ENCODE measurements at places on chromosomes 13 and 19.

DNA sequence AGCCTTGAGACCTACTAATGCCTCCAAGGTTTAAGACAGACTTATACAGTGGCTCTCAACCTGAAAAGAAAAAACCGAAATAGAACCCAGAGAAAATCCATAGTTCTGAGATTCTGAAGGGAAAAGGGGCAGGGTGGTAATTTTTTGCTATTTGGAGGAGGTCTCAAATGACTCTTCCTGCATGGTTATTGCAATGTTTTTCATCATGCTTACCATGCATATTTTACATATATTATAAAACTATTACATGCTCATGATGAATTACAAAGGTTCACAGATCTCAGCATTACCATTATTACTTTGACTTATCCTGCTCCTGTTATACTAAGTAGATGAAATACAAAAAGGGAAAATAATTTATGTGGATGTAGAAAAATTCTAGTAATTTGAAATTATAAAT, 47.6 kb downstream of the N4BP2L2 start:
- no peak for DNase-seq

GRCh38 chr19:14118165-14119051, 846 bp upstream of the PRKACA start:
- DNase-seq = no peak

GRCh38 chr19:6076675-6077463, 33.4 kb downstream of the RFX2 start:
- no peak for DNase-seq

- DNase-seq = no peak
Measured at GRCh38 chr13:75302071-75302698, 179.8 kb downstream of the TBC1D4 start.

DNA sequence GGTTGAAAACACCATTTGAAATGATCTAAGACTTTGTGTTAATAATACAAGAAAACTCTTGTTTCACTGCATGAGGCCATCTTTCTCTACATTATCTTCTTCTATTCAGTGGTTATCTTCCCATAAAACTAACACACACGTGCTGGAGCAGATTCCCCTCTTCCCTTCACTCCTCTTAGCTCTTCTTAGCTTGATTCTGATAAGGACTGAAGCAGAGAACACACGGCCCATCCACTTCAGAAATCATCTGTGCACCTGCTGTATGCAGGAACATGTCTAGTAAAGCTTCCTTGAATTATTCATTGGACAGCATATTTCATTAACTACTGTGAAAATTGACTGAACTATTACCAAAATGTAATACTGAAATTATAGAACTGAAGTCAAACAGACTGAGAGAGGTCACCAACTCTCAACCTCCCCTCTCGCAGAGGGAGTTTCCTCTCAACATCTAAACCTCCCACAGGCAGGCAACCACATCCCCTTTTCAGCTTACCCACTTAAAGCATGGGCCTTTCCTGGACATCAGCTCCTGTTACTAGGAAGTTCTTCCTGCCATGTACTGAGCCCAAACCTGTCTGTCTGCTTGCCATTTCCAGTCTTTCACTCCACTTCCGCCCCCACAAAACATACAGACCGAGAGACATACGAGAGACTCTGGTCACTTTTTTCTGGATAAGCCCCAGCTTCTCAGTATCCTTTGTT, 113.9 kb downstream of the CRYL1 start:
- no peak for DNase-seq

DNA sequence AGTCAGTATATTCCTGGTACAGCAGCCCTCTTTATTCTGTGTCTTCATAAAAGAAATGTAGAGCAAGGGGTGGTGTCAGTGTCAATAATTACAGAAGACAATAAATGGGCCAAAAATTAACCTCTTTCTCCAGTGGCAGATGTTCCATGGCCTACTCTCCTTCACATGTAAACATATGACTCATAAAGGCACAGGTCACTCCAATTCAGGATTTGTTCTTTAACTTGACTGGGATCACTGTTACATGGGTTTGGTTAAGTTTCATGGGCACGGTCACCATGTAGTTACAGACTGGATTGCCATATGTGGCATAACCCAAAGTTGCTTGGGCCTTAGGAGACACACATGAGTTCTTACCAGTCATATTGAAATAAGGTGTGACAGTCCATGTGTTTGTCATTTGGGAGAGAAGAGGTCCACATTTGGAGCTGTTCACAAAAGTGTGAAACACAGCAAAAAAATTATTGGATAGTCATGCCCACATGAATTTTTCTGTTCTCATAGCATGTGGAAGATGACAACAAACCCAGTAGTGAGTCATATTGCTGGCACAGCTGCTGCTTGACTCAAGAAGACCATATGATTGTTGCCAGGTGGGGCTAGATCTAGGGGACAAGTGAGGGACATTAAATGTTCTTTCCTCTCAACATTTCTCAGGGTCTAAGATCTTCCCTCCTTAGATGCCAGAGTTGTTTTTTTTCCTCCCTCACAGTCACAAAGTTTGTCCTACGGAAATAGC, 68.1 kb upstream of the HTR2A start:
- no peak for DNase-seq

DNA sequence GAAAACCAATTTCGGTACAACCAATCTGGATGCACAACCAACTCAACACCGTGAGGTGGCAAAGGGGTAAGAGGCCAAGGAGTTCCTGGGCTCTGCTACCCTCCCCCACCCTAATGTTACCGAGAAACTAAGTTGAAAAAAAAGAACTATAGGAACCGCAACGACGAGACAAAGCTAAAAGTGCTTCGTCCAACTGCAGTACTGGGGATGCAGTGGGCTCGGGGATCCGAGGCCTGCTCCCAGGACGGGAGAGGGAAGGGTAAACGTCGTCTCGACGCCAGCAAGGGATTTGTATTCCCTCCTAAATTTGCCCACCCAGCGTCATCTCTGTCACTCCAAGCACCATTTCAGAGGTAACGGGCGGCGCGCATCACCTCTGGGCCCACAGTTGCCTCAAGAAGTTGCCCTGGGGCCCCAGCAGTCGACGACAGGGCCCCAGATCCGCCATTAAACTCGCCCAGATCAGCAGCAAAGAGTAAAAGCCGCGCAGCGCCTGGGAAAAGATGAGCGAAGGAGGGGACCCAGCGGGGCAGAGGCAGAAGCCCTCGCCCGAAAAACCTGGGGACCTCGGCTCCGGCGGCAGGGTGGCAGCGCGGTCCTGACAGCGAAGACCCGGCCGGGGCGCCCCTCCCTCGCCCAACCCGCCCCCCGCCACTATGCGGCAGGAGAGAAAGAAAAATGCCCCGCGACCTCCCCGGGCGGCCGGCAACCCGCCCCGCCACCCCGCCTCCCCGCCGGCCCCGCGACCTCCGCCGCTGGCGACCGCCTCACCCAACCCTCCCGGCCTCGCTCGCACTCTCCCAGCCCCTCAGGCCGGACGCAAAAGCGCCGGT, 752 bp downstream of the ZMYM5 start:
- DNase-seq = peak; percentile 35

DNA sequence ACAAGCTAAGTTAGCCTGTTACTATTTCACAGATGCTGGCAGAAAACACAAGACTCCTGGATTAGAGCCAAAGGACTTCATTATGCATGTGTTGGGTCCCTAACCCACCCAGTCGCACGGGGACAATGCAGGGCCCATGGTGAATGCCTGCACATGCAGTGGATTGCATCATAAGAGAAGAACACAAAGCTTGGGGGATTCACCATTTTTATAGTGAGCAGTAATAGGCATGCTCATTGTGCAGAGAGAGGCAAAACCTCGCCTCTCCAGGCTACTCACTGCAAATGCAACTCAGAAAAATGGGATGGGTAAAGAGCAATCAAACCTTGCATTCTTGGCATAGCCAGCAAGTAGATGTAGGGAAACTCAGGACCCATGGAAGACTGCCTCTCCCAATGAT, 115.8 kb downstream of the DIAPH3 start:
- no peak for DNase-seq

DNA sequence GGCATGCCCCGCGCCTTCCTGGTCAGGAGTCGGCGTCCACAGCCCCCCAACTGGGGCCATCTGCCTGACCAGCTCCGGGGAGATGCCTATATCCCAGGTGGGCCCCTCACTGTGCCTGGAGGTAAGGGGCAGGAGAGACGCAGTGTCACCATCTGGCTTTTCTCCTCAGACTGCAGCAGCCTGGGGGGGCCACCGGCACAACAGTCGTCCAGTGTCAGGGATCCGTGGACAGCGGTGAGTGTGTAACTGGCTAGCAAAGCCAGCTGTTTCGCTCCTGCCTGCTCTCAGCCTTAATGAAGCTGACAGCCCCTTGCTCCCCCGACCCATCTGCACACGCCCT, 227 bp downstream of the OVOL3 start:
- no peak for DNase-seq

DNA sequence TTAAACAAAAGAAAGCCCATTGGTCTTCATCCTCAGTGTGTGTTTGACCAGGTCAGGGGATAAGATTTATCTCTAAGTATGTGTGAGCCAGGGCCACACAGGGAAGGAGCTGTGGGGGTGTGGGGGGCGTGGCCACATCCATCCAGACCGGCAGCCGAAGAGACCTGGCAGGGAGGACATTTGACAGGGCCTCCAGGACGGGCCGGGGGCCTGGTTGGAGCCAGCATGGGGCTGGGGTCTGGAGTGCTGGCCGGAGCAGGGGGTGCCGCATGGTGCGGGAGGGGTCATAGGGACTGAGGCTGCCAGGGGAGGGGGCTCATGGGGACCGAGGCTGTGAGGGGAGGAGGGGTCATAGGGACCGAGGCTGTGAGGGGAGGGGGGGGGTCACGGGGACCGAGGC, 20.4 kb upstream of the GNA15 start:
- no peak for DNase-seq

- DNase-seq = no peak
Measured at GRCh38 chr19:39264306-39265290, 3.6 kb upstream of the IFNL2 start.

DNA sequence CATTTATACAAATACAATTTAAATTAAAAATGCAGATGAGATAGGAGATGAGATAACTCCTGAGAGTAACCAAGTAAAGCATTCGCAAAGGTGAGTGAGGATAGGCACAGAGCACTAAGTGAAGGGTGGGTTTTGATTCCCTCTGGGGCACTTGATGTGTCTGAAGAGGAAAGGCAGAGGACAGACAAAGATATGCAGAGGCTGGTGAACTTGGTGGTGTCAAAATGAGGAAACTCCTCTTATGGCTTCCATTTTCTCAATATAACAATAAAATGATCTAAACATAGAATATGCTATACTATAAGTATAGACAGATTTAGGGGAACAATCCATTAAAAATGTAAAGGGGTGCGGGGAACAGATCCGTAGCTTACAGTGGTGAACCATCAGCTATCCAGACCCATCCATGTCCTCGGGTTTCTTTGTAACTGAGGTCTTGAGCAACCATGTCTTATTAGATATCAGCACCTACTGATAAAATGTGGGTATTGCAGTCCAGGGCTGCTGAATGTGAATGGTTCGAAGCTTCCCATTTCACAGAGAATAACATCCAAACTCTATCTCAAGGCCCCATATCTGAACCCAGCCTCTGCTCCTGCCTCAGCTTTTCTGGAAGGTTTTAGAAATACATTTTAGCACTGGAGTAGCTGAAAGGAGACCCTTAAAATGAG, 73.9 kb upstream of the SLC10A2 start:
- no peak for DNase-seq

GRCh38 chr19:55373993-55374757, 2.5 kb upstream of the TMEM190 start:
- DNase-seq = no peak

GRCh38 chr13:72650051-72650700, 77.3 kb downstream of the MZT1 start:
- DNase-seq = no peak

DNA sequence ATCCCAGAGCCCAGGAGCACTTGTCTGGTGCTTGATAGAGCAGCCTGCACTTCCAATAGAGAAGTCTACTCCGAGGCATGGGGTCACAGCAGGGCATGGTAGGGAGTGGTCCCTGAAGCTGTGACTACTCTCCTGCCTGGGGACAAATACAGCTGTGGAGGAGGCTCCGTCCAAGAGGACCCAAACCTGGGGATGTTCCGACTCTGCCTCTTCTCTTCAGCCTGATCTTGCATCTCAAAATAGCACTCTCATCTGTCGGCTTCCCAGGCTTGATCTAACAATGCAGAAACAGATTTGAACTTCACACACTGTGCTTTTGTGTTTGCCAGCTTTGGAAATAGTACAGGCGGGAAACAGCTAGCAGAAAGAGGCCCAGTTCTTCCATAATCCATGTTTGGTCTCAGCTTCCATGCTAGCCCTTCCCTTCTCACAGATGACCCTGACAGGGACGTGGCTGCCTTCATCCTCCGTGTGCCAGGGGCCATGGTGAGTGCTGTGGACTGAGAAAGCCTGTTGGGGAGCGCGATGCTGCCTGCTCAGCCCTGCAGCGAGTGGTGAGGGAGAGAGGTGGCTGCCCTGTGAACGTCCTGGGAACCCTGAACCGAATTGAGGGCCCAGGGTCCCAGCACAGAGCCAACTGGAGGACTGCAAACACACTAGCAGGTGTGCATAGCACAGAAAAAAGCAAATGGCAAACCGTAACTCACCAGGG, 150.3 kb upstream of the GPR12 start:
- no peak for DNase-seq

DNA sequence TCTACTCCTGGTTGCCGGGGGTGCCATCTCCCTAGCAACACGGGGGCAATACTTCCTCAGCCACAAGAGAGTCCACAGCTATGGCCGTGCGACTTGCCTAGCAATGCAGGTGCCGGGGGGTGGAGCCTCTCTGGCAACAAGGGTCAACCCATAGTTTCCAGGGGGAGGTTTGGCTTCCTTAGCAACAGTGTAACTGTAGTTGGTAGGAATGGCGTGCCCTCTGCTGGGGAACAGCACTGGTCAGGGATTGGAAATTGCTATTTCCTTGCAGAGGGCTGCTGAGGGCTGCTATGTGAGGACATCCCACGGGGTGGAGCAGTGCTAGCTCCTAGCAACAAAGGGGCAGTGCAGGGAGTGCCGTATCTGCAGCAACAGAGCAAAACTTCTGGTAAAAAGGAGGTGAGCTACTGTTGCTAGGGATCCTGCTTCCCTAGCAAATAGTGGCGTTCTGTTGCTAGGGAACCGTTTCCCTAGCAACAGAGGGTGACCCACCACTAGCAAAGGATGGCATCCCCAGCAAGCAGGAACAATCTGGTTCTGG, 7.0 kb upstream of the TMC4 start:
- no peak for DNase-seq

DNA sequence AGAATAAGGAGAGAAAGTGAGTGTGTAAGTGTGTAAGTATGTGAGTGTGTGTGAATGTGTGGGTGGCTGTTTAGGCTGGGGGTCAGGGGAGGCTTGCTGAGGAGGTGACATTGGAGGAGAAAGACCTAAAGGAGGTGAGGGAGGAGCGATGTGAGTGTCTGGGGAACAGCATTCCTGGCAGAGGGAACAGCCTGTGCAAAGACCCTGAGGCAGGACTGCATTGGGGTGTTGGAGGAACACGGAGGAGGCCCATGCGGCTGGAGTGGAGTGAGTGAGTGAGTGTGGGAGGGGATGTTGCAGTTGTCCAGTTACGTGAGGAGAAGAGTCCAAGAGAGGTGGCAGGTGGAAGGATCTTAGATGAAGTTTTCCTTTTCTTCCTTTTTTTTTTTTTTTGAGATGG, 31.8 kb downstream of the NFILZ start:
- no peak for DNase-seq

GRCh38 chr19:33458807-33459206, 62.8 kb downstream of the PEPD start:
- no peak for DNase-seq

- no peak for DNase-seq
Measured at GRCh38 chr13:110413016-110413675, 106.1 kb downstream of the COL4A2 start.

Data from stimulated activated CD4-positive, alpha-beta T cell treated with anti-CD3 and anti-CD28 coated beads, TNF-alpha, amount 100 ng/mL, for 24 hours (primary cell).